ENCODE measurements at places on chromosomes 13 and 19. TPM values are rescaled to one million over a fixed set of nuclear protein-coding genes. Genes with fewer than 3 reads are reported as not detected.

The PRR22 gene
- total RNA-seq = 0.36 TPM

The ZNF730 gene
- total RNA-seq = 0.72 TPM

The MED29 gene
- total RNA-seq = 19.9 TPM

The PPM1N gene
- 0.36 TPM for total RNA-seq

The PRSS57 gene
- total RNA-seq = not detected

The ICAM5 gene
- total RNA-seq = under 0.01 TPM

The NCR1 gene
- total RNA-seq = 0.36 TPM

The LIN37 gene
- total RNA-seq = 13.6 TPM

The TJP3 gene
- not detected for total RNA-seq

The DACT3 gene
- total RNA-seq = 1.8 TPM

The NRTN gene
- not detected for total RNA-seq

The KCTD12 gene
- 56.0 TPM for total RNA-seq

The CGB7 gene
- total RNA-seq = 0.29 TPM

The SLITRK6 gene
- 0.29 TPM for total RNA-seq

The SLC25A41 gene
- total RNA-seq = not detected

The IFNL1 gene
- not detected for total RNA-seq

The MIR17HG gene
- total RNA-seq = 4.0 TPM

The DAZAP1 gene
- 44.5 TPM for total RNA-seq

The PCP2 gene
- not detected for total RNA-seq

The KIR3DL2 gene
- total RNA-seq = not detected

The TBXA2R gene
- total RNA-seq = 1.5 TPM

The SPTBN4 gene
- 0.72 TPM for total RNA-seq

The GSX1 gene
- not detected for total RNA-seq

The DLL3 gene
- not detected for total RNA-seq

The IL11 gene
- 1.2 TPM for total RNA-seq

The KLC3 gene
- total RNA-seq = 0.72 TPM

The KLF1 gene
- total RNA-seq = not detected

All from osteoblast (primary cell).